Stimulated activated CD4-positive, alpha-beta T cell treated with anti-CD3 and anti-CD28 coated beads, Interleukin-4, amount 100 ng/mL, for 24 hours (primary cell): ENCODE measurements at places on chromosomes 11 and 22.

GRCh38 chr22:22463855-22464540 lies 44.5 kb downstream of the ZNF280B start:
- peak; percentile 65 for DNase-seq

GRCh38 chr11:36258730-36259360 lies 30.4 kb downstream of the COMMD9 start:
- DNase-seq = peak; percentile 6

DNA sequence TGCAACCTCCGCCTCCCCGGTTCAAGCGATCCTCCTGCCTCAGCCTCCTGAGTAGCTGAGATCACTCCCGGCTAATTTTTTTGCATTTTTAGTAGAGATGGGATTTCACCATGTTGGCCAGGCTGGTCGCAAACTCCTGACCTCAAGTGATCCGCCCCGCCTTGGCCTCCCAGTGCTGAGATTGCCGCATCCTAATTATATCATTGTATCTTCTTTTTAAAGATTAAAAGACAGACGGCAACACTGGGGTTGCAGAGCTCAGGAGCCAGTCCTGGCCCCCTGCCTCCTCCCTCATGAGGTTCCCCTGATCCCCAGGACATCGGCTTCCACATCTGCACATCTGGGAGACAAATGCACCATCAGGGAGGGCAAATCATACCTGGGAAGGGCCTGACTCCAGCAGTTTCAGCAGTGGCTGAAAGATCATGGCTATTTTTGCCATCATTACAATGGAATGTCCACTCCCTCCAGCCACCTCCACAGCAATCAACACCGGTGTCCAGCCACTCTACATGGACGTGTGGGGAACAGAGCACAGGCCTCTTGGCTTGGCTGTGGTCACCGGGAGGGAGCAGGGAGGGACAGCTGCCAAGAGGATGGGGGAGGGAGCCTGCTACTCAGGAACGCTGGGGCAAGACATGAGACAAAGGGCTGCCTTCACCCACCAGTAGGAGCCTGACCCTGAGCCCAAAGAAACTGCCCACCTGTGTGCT lies 9.2 kb upstream of the CELSR1 start:
- no peak for DNase-seq

DNA sequence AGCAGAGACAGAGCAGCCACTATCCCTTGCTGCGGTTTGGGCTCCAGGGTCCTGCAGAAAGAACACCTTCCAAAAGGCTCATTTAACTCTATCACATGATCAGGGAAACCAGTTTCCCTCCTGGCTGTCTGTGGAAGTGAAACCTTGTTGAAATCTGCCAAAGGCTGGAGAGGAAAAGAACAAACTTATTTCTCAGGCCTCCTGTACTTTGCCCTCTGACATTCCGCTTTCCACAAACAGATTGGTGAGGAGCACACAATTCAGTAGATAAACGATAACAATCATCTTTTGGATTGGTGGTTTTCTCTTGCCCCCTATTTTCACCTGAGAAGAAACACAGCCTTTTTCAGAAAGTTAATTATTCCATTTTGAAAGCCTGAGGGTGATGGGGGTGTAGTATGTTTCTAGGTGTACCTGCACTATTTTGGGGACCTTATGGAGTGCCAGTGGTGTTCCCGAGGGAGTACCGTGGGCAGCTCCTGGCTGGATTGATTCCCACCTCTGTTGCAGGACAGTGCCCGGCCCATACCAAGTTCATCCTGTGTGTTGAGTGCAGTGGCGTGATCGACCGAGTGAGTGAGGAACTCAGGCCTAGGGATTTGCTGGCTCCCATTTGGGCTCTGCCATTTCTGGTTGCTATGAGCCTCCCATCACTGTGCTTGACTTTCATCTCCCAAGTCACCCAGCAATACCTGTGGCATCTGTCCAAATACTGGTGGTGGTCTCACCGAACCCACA lies 102.0 kb downstream of the TBC1D22A start:
- DNase-seq = no peak

- DNase-seq = no peak
These were observed 13.5 kb downstream of the C11orf97 start for GRCh38 chr11:94525546-94526324.

DNA sequence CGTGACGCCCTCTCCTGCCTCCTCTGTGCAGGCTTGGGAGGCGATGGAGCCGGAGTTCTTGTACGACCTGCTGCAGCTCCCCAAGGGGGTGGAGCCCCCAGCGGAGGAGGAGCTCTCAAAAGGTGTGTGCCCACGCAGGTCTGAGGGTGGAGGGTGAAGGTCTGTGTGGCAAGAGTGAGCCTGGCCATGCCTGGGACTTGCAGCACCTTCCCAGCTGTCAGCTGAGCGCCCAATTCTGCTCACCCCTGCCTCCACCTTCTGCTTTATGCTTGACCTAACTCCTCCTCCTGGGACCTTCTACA lies 2.5 kb downstream of the PARVG start:
- peak; percentile 6 for DNase-seq

DNA sequence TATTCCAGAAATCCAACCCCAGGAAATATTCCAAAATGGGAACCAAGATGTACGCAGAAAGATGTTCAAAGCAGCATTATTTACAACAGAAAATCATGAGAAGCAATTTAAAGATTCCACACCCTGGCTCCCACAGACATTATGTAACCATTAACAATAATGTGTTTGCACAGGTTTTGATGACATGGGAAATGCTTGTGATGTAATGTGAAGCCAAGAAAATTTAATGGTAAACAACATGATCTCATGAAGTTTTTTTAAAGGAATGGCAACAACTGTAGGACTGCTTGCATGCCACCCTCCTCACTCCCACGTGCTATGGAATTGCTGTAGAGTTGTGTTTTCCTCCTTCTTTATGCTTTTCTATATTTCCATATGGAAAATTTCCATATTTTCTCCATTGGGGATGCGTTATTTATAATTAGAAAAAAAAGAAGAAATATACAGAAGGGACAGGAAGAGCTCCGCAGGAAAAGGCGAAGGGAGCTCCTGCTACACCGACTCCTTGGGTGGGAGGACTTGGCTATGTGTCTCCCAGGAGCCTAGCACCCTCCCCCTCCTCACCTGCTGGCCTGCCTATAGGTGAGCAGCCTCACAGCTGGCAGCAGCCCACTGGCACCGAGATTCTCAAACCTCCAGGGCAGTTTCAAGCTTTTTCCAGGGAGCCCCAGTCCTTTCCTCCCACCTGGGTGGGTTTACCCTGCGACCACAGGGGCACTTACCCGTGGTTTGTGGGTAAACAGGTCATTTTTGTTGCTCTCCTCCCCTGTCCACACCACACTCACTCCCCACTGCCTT lies 20.9 kb downstream of the LRFN4 start:
- no peak for DNase-seq

DNA sequence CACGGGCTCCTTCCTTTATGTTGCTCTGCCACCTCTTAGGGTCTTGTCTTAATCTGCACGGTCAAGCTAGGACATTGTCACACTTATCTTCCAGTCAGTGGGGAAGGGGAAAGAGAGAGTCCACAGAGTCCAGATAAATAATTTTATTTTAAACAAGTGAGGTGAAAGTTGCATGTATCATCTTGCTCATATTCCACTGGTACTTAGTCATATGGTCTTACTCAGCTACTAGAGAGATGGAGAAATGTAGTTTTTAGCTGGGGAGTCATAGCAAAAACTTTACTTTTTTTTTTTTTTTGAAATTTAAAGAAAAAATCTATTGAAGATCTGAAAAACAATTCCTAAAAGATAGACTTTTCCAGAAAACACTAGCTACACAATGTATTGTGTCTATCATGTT lies 29.0 kb downstream of the PDE3B start:
- no peak for DNase-seq

DNA sequence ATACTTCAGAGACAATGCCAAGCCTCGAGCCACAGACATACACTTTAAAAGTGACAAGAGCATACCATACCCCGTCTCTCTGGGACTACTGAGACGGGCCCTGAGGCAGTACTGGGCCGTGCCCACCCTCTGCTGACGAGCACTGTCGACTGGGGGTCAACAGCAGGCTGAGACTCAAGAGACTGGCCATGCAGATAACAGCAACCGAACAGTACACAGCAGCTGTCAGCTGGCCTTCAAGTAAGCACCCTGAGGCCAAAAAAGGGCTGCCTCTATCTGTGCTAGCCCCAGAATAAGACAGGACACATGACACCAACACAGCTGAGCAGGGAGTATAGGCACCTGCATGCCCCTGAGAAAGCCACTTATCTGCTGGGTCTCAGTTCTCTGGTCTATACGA lies 18.9 kb upstream of the TMEM121B start:
- no peak for DNase-seq

DNA sequence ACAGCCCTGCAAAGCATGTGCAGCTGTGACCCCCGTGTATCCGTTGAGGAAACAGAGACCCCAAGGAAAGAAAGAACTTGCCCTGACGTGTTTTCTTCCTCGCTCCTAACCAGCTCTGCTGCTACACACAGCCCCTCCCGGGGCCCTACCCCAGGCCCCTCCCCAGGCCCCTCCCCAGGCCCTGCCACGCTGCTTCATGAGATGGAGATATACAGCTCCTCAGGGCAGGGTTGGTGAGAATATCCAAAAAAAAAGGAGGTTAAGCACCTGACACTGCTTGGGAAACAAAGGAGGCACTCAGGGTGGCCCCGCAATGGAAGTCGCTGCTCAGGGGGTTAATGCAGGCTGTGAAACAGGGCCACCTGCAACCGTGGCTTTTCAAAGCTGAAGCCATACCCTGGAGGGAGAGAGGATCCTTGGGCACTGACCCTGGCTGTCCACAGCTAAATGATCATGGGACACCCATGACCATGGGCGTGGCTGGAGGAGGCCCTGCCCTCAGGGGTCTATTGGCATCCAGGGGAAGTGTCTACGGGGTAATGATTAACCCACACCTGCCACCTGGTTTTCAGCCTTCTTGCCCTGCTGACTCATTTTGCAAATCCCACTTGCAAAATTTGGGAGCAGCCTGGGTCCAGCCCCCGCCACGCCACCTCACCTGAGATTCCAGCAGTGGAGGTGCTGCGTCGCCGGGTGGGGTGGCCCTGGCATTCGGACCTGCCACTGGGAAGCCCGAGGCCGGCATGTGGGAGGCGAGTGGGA lies 112.1 kb upstream of the ANO1 start:
- no peak for DNase-seq

DNA sequence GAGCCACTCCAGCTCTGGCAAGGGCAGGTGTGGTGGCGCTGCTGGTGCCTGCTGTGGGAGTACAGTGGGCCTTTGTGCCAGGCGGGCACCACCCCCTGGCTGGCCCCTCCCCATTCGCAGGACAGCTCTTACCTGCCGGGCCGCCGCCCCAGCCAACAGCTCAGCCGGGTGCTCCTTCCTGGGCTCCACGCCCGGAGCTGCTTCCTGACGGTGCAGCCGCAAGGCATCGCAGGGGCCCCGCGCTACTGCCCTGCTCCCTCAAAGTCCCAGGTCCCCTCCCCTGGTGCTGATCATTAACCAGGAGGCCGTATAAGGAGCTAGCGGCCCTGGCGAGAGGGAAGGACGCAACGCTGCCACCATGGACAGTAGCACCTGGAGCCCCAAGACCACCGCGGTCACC lies at the start of gene SLC5A1:
Gene SLC5A1 (plus strand): TSS at position 338 of the 400 bp plus-strand sequence. CDS start 21 bp downstream, at position 359.
- no peak for DNase-seq
